Retina (tissue), 1 donor: ENCODE measurements at places on chromosomes 4 and X.

- DNase-seq, result no peak
Measured at GRCh38 chrX:21702725-21703124, 44.6 kb upstream of the KLHL34 start.

DNA sequence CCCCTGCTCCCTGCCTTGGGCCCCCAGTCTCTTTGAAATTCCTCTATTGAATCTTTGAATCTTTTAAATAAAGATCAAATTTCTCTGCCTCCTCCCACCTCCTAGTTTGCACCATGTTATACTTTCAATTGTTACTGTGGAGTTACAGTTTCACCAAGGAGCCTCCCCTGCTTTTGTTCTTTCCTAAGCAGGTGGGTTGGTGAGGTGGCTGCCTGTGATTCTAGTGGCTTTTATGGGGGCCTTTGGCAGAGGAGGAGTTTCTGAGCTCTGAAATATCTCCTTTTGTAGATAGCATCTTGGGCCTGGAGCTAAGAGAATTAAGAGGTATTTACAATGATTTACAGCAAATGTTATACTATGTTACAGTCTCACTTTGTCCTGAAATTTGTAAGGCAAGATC lies 133.8 kb upstream of the STX18 start:
- no peak for DNase-seq

DNA sequence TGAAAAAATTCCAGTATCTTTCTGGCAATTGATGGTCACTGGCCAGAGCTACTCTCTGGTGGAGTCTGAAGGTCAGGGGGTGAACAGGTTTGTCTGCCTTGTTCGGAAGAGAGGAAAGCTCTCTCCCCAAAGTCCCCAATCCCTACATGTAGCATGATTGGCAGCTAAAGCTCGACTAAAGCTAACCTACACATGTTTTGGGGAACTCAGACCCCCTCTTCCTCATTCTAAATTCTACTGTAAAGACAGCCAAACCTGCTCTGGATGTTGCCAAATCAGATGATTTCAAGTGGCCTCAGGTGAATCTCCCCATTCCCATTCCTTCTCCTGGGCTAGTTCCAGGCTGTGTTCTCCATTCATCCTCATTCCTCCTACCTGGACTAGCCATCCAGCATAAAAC lies 84.1 kb downstream of the MSN start:
- no peak for DNase-seq

- no peak for DNase-seq
Measured at GRCh38 chrX:149007423-149007822, 497.7 kb downstream of the IDS start.

GRCh38 chr4:67546004-67546356 lies 677 bp upstream of the CENPC start:
- DNase-seq, result no peak

DNA sequence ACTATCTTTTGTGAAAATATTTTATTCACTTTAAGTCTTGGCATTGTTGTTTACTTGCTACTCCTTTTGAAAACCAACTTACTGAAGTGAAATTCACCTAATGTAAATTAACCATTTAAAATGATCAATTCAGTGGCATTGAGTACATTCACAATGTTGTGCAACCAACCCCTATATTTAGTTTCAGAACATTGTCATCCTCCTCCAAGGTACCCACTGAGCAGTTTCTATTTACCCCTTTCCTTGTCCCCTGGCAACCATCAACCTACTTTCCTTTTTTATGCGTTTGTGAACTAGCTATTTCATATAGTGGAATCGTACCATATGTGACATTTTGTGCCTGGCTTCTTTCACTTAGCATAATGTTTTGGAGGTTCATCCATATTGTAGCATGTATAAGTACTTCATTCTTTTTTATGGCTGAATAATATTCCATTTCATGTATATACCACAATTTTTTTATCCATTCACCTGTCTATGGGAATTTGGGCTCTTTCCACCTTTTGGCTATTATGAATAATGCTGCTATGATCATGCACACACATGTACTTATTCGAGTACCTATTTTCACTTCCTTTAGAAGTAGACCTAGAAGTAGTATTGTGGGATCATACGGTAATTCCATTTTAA lies 85.0 kb downstream of the WWC2 start:
- DNase-seq, result no peak

DNA sequence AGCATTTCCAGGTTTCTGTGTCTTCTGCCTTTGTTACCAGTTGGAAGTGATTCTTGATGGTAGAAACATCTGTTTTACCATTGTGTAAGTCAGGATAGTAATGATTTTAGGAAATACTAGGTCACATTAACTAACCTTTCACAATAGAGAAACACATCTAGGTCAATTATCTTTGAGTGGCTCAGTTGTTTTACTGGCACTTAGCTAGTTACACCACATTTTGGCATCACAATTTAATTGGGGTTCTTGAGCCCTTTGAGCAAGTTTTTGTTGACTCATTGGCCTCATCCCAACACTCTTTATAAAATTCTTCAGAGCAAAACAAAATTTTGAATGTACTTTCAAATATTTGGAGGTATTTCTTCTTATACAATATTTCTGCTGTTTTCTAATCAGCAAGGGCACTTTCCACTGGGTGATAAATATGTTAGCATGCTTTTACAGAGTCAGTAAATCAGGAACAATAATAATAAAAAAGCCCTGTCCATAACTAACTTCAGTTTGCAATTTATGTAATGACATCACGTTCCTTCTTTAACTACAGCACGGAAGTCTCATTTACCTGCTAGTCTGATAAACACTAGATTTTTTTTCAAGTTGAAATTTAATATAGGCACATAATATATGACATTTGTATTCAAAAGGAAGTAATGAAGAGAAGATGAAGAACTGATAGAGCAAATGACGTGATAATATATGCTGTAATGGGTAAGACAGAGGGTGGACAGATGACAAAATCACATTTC lies 64.8 kb upstream of the GK2 start:
- DNase-seq, result no peak

DNA sequence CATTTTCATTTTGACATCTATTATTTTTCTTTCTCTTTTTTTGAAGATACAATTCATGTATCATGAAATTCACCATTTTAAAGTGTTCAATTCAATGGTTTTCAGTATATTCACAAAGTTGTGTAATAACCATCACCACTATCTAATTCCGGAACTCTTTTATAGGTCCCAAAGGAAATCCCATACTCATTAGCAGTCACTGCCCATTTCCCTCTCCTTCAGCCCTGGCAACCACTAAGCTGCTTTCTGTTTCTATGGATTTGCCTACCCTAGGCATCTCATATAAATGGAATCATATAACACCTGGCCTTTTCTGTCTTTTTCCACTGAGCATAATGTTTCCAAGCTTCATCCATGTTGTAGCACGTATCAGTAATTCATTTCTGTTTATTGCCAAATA lies 3.2 kb upstream of the FGF2 start:
- no peak for DNase-seq

- no peak for DNase-seq
Measured at GRCh38 chrX:21158678-21159077, 215.5 kb upstream of the CNKSR2 start.

DNA sequence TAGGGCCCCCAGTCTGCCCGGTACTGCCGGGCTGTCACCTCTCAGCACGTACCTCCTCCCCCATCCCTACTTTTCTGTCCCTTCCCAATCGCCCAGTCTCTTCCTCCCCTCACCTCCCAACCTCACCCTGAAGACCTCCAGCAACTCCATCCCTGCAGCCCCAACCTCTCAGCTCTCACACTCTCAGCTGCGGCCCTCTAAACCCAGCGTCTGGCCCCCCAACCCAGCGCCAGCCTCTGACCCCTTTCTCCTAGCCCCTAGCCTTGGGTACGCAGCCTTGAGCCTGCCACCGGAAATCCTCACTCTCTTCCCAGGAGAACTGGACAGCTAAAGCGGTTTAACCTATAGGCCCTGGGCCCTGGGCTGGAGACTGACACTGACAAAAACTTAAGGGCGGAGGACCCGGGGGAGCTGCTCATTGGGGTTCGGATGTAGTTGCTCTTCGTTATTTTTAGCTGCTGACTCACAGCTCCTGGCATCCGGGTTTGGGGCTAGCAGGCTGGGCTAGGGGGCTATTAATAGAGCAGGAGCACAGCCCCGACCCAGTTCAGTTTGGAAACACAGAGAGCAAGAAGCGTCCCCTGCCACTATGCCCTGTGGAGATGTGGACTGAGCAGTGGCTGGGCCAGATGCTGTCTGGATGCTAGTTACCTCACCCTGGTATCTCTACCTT lies 9.6 kb upstream of the DLG3 start:
- no peak for DNase-seq

- no peak for DNase-seq
Measured at GRCh38 chrX:18707426-18708049, at the start of gene PPEF1. Gene PPEF1, plus strand, starts transcription at chrX:18707645. Its CDS starts 136 bp downstream, at chrX:18707781.

DNA sequence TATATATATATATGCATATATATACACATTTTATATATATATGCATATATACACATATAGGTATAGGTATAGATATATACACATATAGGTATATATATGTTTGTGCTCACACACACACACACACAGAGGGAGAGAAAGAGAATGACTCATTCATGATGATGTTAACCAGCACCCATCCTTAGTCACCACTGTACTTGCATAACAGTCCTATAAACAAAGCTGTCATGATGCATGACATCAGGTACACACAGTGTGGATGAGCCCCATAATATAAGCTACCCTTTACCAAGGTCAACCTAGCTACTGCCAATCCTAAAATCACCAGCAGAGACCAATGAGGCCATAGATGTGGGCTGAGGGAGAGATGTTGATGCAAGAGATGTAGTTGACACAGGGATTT lies 1408.0 kb downstream of the RAPGEF2 start:
- no peak for DNase-seq

GRCh38 chrX:150765782-150766350 lies 72.7 kb downstream of the MTMR1 start:
- no peak for DNase-seq

DNA sequence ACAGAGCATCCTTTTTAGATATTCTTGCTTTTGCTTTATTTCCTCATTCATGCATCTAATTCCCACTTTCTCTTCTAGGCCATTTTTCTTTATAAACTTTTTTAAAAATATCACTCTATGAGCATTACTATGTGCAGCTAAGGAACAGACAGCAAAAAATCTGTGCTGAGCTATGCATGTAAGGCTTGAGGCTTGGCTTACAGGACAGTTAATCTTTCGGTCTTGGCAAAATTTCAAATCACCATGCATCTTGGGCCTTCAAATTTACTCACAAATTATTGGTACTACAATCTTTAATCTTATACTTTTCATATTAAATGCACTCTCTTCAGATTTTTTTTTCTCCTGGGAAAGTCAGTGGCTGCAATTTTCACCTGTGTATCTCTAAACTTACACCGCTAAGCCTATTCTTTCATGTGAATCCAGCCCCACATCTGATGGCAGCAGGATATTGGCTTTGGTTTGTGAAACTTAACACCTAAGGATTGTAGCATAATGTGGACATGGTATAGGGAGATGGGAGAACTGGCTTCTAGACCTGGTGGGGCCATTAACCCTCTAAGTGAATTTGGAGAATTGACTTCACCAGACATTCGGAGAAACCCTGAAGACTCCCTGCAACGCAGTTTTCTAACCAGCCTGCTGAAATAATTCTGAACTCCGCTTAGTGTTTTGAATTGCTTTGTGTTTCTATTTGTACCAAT lies 278.3 kb downstream of the SPRY1 start:
- no peak for DNase-seq

- no peak for DNase-seq
Measured at GRCh38 chr4:122259849-122260248, 107.7 kb downstream of the BLTP1 start.

- no peak for DNase-seq
Measured at GRCh38 chr4:25019501-25019900, 11.2 kb downstream of the LGI2 start.

DNA sequence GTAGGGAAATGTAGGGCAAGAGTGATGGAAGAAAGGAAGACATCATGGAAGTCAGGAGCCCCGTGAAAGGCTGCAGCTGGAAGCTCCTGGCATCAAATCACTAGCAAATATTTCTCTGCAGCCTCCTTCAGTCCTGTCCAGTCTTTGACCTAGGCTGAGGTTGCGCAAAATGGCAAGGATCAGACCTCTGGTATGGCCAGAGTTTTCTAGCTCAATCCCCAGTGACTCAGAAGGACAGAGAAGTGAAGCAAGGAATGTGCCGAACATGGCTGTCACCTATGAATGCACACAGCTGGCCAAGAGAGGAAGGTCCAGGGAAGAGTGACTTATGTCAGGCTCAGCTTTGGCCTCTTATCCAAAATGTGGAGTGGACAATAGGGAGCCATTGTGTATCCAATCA lies 71.1 kb upstream of the PHOX2B start:
- DNase-seq, result no peak

GRCh38 chr4:185708348-185708747 lies 103.6 kb downstream of the SORBS2 start:
- no peak for DNase-seq

DNA sequence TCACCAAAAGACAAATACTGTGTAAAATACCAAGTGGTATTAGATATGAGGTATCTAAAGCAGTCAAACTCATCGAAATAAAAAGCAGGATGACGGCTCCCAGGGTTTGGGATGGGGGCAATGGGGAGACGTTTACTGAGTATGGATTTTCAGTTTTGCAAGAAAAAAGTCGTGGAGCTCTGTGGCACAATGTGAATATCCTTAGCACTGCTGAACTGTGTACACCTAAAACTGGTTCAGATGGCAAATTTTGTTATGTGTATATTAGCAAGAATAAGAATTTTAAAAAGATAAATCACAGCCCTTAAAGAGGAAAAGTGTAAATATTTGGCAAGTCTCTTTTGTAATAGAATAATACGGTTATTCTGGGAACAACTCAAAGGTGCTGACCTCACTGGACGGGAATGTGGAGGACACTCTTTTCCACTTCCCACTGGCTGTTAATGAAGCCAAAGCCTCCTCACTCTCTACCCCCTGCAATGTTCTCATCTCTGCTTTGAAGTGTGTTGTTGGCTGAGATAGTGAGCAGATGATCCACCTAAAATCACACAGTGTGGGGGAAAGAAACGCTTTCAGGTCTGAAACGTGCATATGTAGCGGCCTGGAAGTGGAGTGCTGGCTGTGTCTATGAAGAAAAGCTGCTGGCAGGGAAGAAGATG lies 49.2 kb downstream of the SEL1L3 start:
- no peak for DNase-seq

DNA sequence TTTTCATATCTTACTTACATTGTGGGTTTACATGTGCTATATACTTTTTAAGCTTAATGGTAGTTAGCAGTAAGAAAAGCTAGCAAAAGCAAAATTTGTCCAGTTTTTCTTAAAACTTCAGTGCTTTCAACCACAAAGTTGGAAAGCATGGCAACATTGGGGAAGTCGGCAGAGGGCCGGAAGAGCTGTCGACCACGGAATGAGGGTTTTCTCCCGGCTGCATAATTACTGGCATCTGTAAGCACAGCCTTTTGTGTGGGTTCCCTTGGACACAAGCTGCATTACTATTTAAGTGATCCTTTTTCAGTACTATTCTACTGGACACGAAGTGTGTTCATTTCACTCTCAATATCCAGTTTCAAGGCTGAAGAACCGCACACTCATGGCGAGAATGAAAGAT lies 560.4 kb downstream of the ANKRD50 start:
- no peak for DNase-seq
